Right renal cortex interstitium (tissue), 3 donors: ENCODE measurements at places on chromosomes 13 and 19. TPM values are rescaled to one million over a fixed set of nuclear protein-coding genes. Genes with fewer than 3 reads are reported as not detected.

Gene SRRM5
- 0.67 TPM for polyA plus RNA-seq

Gene RNF17
- 0.18 TPM for polyA plus RNA-seq

DNA sequence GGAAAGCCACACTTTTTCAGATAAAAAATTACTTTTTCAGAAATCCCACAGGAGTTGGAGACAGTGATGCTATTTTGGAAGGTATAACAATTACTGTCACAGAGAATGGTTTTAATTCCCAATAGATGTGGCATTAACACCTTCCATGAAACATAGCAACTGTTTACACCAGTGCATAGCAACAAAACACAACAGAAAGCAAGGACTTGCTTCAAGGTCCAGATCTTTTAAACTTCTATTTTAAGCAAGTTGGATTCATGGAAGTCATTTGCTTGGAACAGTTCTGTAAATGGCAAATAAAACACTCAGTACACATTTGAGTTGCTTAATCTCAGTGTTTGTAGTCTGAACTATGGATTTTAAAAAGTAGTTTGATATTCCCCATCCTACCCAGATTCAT lies 385.9 kb upstream of the SPRY2 start:
- no peak for DNase-seq

DNA sequence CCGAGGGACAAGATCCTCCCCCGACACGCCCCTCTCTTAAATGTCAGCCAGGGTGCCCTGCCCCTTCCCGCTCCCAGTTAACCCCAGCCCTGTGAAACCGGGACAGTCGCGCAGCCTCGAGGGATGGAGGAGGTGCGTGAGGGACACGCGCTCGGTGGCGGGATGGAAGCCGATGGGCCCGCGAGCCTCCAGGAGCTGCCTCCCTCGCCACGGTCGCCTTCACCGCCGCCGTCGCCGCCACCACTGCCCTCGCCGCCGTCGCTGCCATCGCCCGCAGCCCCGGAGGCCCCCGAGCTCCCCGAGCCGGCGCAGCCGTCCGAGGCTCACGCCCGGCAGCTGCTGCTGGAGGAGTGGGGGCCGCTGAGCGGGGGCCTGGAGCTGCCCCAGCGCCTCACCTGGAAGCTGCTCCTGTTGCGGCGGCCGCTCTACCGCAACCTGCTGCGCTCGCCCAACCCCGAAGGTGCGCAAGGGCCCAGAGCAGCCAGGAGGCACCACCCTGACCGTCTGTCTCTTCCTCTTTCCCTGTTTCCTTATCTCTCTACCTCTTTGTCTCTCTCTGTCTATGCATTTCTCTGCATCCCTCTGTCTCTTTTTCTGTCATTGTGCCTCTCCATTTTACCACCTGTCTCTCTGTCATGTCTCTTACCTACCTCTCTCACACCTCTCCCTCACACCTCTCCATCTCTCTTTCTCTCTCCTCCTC lies at the start of gene NCCRP1:
TSS of gene NCCRP1 (plus strand) at position 105 of the 703 bp plus-strand sequence. CDS start at position 124, 19 bp downstream.
- DNase-seq, result no peak

- no peak for DNase-seq
Observed at GRCh38 chr19:46068345-46069258, 27.8 kb upstream of the IGFL4 start.

DNA sequence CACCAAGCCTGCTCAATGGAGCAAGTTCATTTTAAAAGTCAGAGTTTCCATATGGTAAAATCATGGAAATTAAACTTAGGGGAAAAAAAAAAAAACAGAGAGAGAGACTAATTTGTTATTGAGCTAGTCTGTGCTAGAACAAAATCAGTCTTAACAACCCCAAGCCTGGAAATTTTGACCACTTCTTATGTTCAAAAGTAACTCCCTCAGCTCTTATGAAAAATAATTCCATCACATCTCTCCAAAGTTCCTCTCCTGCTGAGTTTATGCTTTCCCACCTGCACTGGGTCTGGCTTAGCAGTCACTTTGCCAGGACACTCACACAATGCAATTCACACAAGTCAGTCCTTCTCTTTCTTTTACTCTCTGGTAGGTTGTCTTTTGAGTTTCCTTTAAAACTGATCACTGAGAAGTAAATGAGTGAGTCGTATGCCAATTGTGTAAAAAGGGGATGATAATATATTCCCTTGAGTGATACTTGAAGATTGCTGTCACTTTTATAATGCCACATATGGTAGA lies 92.6 kb downstream of the ENOX1 start:
- DNase-seq, result no peak
